Lower leg skin (tissue), 4 donors: ENCODE measurements at places on chromosomes 1 and 21. TPM values are rescaled to one million over a fixed set of nuclear protein-coding genes. Genes with fewer than 3 reads are reported as not detected.

The NBPF4 gene
- not detected for total RNA-seq

DNA sequence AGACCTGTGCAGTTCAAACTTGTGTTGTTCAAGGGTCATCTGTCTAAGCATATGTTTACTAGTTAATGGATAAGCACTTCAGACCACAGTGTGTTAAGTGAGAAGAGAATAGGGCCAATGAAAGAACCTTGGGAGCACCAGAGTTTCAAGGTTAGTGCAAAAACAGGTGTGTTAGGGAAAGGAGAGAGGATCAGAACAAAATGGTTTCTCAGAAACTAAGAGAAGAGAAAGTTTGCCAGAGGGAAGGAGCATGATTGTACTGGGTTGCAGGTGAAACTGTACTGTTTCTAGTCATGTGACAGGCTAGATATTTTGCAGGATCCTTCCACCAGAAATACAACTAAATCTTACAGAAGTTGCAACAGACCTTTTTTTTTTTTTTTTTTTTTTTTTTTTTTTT lies 23.3 kb downstream of the RPRD2 start:
- no peak for DNase-seq

- no peak for DNase-seq
Measured at GRCh38 chr1:46284058-46284457, 19.4 kb downstream of the LRRC41 start.

The OR2M7 gene
- total RNA-seq = not detected

- no peak for DNase-seq
Measured at GRCh38 chr1:23283667-23284602, 60.1 kb downstream of the HNRNPR start.

DNA sequence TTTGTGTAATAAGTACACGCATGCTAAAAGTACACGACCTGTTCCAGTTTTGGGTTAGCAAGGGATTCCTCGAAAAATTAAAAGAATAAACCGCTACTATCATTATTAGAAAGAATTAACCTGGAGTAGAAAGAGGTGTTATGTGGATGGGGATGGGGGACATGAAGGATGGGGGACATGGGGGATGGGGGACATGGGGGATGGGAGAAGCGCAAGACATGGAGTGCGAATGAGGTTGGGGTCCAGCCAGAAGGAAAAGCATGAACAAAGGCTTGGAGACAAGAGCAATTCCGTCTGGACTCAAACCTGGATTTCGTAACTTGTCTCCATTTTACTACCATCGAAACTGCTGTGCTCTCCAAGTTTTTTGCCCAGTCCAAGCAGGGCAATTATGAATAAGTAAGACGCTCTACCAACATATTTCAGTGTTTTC lies 591 bp upstream of the KDM1A start:
- DNase-seq = no peak

- peak; percentile 57 for DNase-seq
Measured at GRCh38 chr1:30877205-30877912, 31.2 kb downstream of the SDC3 start.

DNA sequence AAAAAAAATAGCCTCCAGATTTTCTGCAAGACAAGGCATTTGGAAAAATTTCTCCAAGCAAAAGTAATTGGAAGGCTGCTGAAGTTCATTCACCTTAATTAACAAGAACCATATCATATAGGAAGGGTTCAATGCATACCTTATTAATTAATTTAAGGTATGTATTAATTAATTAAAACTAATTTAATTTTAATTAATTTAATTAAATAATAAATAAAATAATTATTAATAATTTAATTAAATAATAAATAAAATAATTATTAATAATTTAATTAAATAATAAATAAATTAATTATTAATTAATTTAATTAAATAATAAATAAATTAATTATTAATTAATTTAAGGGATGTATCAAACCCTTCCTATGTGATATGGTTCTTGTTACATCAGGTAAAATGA lies 7.9 kb downstream of the OR2L13 start:
- DNase-seq = no peak

The ADGRB2 gene
- 4.4 TPM for total RNA-seq

The TNFSF4 gene
- total RNA-seq = 0.32 TPM

The FOXD3 gene
- total RNA-seq = 1.3 TPM

The KCNJ9 gene
- total RNA-seq = not detected

- peak; percentile 25 for DNase-seq
Measured at GRCh38 chr1:205440476-205441317, 15.1 kb downstream of the BLACAT1 start.
